Upper lobe of right lung (tissue), 1 donor: ENCODE measurements at places on chromosomes 4 and X.

- no peak for DNase-seq
Observed at GRCh38 chr4:118765399-118765798, 70.5 kb downstream of the SEC24D start.

- DNase-seq = no peak
Observed at GRCh38 chr4:122508083-122508482, 51.6 kb upstream of the IL2 start.

DNA sequence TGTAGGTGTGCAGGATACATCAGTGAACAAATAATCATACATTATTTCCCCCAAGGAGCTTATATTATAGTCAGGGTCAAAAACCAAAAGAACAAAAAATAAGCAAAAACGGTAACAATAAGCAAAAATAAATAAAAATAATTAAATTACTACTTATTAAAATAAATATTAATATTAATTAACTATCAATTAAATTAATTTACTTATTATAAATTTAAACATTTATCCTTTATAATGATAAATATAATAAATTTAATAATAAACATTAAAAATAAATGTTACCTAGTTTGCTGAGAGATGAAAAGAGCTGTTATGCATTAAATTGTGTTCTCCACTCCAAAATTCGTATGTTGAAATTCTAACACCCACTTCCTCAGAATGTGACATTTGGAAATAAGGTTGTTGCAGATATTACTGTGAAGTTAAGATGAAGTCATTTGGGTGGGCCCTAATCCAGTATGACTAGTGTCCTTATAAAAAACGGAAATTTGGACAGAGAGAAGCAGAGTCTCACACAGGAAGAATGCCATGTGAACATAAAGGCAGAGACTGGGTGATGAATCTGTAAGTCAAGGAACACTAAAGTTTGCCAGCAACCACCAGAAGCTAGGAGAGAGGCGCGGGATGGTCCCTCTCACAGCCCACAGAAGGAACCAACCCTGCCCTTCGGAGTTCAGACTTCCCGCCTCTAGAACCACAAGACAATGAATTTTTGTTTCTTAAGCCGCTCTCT, 67.2 kb upstream of the IBSP start:
- DNase-seq = no peak

DNA sequence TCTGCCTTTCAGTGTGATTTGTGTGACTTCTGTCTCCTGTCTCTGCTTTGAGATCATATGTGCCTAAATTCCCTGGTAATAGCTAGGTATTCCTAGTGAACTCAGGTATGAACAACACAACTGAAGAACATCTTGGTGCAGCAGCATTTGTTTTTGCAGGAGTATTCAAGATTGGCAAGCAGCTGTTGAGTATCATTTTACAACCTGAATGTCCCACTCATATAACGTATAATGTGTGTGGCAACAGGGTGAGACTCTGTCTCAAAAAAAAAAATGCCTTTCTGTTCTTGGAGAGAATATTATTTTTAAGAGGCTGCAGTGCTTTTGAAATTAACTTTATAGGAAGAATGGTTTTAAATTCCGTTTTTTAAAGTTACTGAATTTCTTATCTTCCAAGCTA, 7.7 kb downstream of the LSM6 start:
- no peak for DNase-seq

DNA sequence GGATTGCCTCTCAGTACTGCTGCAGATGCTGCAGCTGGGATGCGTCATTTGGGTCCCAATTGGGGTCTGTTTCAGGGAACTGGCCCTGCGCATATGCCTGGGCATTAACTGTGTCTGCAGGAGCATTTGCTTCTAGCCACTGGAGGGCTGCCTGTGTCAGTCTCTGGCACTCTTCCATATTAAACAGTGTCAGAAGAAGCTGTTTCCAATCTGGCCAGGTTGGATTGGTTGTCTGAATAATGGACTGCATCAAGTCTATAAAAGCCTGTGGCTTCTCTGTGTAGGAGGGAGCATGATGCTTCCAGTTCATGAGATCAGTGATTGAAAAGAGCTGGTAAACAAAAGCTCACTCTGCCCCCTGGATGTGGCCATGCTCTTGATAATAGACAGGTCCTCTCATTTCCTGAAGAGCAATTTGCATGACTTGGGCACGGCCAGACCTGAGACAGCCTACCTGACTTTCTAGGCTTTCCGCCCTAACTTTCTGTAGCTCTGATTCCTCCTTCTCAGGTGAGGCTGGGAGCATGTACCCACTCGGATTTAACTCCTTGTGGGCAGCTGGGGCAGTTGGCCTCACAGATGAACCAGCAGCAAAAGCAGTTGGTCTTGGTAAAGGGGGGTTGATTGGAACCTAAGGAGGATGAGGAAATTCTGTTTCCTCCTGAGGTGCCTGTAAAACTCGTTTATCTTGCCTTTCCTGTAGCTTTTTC, 29.2 kb downstream of the SULT1E1 start:
- DNase-seq = no peak
